ENCODE measurements at places on chromosomes 16 and 17.

DNA sequence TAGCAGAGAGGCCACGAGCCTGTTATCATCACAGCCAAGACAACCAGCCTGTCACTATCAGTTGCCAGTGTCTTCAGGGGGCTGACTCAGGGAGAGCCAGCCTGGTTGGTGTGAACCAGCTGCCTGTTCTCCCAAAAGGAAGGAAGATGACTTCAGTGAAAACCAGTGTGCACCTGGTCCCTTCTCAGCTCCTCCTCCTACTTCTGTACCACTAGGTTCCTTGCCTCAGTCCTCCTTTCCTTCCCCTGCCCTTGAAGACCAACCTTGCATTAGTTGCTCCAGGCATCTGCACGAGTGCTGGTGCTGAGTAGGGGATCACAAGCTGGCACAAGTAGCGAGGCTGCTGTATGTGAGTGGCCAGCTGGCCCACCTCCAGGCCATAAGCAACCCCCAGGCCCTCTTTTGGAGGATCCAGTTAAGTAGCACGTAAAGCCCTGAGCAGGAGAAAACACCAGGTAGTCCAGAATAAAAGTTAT lies 8.5 kb downstream of the TUBG1 start:
- DNase-seq, result no peak

- DNase-seq, result no peak
Observed at GRCh38 chr17:17752821-17753321, 71.6 kb downstream of the RAI1 start.

GRCh38 chr17:73351764-73352163 lies 40.0 kb upstream of the CDC42EP4 start:
- DNase-seq, result no peak

GRCh38 chr17:38967290-38967738 lies at the start of gene FBXO47:
TSS of gene FBXO47 (minus strand) at chr17:38967403. CDS start at chr17:38963025, 4,378 bp downstream.
- DNase-seq, result no peak

DNA sequence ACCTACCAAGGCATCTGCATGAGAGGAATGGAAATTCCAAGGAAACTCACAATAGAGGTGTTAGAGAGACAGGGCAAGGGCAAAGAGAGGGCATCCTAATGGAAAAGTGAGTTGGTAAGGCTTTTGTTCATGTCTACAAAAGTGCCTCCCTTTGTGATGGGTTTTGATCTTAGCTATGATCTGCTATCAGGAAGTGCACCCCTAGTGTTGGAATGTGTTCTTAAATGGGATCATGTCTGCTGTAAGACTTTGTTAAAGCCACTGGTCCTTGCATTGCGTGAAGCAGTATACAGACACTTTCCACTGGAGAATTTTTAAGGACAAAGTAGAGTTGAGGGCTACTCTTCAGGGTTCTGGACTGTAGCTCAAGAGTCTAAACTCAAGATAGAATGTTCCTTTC lies 92.0 kb downstream of the MAP2K6 start:
- no peak for DNase-seq

GRCh38 chr17:80068301-80069222 lies 32.1 kb downstream of the CCDC40 start:
- no peak for DNase-seq

All from NCI-H524 treated with DMSO at 0.1 percent for 48 hours (cell line).